ENCODE measurements at places on chromosomes 2 and 18.

GRCh38 chr18:39480494-39481195 is 1915.0 kb upstream of the CELF4 start:
- no peak for DNase-seq

- DNase-seq = no peak
Observed at GRCh38 chr2:194686569-194686968, 970.5 kb upstream of the SLC39A10 start.

GRCh38 chr2:30691948-30692828 is 115.1 kb downstream of the CAPN13 start:
- DNase-seq = no peak

DNA sequence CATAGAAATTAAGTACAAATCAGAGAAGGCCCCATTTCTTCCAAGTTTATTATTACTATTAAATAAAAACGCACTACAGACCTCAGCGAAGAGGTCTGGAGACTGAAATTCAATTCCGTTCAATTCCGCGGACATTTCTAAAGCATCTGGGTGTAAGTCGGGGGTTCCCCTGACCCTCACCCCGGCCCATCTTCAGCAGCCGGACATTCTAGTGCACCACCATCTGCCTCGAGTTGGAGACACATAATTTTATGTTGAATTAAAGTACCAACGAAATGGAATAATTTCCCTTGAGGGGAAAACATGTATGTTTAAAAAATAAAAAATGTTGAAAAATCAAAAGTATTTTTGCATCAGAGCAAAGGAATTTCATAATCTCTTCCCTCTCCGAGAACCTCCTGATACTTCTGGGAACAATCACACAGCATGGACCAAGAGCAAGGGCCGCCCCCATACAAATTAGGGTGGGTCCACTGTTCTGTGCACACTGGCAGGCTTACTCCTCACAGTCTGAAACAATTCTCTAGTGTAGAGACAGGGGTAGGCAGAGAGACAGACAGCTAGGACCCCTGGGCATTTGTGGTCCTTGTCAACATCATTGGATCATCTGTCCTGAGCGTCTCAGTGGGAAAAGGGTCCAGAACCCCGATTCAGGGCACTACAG is 29.3 kb downstream of the MBP start:
- DNase-seq = no peak

DNA sequence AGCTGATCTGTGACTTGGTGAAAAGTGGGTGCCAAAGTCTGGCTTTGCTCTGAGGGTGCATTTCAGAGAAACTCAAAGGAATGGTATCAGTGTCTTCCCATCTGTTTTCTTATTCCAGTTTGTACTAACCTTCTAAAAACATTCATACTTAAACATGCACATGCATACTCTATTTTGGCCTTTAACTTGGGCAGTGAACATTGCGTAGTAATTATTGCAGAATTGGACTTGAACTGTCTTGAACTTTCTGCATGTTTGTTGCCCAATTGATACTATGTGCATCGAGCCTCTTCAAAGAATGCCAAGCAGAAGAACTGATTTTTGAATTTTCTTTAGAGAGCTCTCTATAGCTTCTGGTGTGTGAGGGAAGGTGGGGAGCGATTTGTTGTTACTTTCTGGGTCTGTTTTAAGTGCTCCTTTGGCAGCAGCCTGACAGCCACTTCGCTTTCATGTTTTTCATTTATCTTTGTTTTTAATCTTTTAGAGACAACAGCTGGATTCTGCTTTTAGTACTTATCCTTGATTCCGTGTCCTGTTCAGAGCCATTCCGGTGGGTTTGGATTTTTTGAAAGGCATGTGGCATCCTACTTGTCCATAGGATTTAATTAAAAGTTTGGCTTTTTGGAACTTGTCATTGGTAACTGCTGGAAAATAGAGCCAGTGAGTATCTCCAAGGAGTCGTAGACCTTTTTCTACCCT is 159.2 kb downstream of the RAPGEF4 start:
- no peak for DNase-seq

- DNase-seq = no peak
Observed at GRCh38 chr2:195626507-195626906, 30.5 kb upstream of the SLC39A10 start.

- DNase-seq = no peak
Observed at GRCh38 chr2:120103723-120104467, 91.0 kb downstream of the EPB41L5 start.

DNA sequence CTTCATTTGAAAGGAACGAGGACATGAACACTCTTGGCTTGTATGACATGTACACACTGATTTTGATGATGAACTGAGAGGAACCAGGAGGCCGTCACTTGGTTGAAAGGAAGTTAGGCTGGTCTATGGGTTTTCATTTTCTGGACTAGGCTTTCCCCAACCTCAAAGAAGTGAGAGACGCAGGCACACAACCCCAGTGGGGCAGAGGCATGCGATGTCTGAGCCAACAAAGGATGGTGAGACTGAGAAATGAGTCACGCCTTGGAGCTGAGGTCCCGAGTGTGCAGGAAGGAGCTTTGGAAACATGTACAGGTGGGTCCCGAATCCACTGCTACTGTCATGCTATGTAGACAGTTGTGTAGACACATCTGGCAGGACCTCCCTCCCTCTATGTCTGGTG is 24.1 kb downstream of the SIGLEC15 start:
- no peak for DNase-seq

- DNase-seq = no peak
Observed at GRCh38 chr2:238727585-238728329, 120.1 kb upstream of the TWIST2 start.

GRCh38 chr2:52571380-52572347 is 1195.9 kb upstream of the CHAC2 start:
- no peak for DNase-seq

GRCh38 chr2:7338961-7339360 is 421.7 kb downstream of the RNF144A start:
- DNase-seq = no peak

DNA sequence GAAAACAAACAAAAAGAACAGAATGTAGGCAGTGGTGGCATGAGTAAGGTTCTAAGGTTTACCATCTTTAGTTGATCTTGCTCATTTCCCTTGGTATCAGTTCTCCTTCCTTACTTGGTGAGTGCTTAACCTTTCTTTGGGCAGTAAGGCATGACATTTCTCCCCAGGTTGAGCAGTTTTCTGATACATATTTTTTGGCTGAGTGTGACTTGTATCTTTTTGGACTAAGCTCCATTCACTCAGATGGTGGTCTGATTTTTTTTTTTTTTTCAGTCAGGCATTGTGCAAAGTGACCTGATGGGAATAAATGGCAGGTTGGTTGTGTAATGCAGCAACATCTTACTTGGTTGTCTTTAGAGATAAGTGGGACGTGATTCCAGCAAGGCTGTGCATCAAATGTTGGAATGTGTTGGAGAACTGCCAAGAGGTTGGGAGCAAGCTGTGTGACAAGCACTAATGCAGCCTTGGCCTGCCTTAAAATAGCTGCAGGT is 15.1 kb downstream of the SPTBN1 start:
- no peak for DNase-seq

GRCh38 chr18:10544093-10544748 is 18.4 kb downstream of the NAPG start:
- DNase-seq = no peak

DNA sequence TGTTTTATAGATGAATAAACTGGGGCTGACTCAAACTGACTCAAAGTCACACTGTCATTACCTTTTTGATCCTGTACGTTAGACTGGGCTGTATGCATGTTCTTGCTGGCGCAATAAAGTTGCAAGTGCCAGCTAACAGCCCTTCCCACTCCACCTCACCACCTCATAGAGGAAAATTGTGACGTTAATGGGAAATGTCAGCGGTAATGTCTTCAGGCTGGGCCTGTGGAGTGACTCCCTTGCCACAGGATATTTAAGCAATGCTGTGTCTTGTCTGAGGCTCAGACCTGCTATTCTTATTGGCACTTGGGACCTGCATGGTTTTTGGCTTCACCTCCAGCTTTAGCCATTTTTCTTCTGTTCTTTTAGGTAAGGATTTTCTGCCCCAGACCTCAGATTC is 25.2 kb upstream of the CASP10 start:
- no peak for DNase-seq

DNA sequence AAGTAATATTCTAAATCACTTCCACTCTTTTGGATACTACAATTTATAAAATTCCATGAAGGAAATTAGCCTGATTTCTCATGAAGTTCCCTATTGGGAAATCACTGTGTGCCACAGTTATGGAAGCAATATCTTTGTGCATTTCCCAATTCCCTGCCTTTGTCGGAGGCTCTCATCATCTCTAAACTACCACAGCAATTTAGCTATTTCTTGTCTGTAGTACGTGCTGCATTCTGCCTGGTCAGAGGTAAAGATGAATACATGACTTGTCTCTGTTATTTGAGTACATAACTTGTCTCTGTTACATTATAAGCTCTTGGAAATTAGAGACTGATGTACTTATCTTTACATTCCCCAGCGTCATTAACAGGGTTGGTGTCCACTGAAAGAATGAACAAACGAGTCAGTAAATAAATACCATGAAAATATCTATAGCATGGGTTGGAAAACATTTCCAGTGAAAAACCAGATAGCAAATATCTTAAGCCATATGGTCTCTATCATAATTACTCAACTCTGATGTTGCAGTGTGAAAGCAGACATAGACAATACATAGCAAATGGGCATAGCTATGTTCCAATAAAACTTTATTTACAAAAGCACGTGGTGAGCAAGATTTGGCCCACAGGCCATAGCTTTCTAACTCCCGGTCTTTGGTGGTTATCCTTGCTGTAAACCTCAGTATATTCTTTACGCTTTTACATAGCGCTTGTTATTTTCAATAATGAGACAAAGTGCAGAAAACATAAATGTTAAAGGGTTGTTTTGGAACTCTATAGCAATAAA is 78.8 kb downstream of the BCL2 start:
- no peak for DNase-seq

GRCh38 chr2:240060977-240061591 is 7.8 kb upstream of the OR6B3 start:
- peak; percentile 28 for DNase-seq

Measured in stimulated activated CD4-positive, alpha-beta T cell treated with anti-CD3 and anti-CD28 coated beads, Interleukin-1b, Interleukin-23, amount 100 ng/mL, for 48 hours (primary cell).